Activated T-cell treated with anti-CD3 and anti-CD28 coated beads for 24 hours (primary cell): ENCODE measurements at places on chromosomes 2 and 18.

DNA sequence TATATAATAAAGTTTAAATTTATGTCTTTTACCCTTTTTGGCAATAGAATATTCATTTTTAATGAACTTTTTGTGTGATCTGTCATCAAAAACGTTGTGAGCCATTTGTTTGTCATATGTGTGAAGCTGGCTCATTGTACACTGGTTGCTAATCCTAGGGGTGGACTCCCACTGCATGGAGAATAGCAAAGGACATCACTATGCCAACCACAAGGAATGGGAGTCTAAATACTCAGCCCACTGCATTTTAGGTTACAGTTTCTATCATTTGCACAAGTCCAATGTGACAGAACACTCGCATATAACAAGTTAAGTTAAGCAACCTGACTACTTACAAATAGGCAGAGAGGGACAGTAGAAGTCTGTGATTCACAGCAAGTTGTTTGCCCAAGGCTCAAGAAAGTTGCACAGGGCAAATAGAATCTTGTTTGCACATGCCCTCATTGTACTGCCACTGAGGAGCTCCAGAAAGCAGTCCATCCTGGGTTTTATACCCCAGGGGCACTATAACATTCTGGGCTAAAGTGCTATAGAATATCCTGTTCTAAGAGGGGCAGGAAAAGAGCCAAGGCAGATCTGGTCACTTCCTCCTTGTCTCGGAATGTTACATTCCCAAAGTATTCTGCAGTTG is 545.9 kb upstream of the GCFC2 start:
- DNase-seq, result no peak

- DNase-seq, result no peak
These were observed 221.0 kb downstream of the SLC8A1 start for GRCh38 chr2:40230707-40231432.

DNA sequence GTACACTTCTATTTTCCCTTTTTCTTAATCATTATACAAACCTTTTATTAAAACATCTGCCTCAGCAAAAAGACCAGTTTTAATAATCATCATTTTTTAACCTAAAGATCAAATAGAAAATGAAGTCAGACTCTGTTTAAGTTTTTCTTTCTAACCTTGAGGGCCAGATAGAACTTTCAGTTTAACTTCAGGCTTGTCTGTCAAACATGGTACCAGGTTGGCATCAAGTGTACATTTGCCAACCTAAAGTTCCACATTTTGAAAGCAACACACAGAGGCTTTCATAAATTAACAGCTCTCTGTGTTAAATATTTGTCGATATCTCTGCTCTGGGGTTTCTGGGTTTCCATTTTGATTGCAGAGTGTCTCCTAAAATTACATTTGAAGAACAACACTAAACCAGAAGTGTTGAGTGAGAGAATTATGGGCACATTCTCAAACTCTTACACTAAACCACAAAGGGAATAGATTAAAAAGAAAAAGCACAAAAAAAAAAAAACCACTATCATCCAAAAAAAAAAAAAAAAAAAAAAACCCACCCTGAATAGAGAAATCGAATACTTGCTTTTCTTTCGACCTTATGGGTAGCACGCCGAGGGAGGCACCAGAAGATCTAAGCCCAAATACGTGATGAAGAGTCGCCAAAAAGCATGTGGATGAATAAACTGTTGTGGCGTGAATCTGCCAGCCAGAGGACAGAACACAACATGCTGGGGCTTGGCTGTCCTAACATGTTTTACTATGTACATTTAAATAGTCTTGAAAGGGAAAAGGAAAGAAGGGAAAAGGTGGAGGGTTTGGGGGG is 166.2 kb downstream of the TCF4 start:
- no peak for DNase-seq

GRCh38 chr18:14930076-14930475 is 182.1 kb downstream of the ANKRD30B start:
- no peak for DNase-seq

- no peak for DNase-seq
These were observed 288.2 kb downstream of the CTNNA2 start for GRCh38 chr2:79801082-79801481.

GRCh38 chr18:48826806-48827205 is 124.0 kb downstream of the SMAD7 start:
- DNase-seq, result no peak

DNA sequence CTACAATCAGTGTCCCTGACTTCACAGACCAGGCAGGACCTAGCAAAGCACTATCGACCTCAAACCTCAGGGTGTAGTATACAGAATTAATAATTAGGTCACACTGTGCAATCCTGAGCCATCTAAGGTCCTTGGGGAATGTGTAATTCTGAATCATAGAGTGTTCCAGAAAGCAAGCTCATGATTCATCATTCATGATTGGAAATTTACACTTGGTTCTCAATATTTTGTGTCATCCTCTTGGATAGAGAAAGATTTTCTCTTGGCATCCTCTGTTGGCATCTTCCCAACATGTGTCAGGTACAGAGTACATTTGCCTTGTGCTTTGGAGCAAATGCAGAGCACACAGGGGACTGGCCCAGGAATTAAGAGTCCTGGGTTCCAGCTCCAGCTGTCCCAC is 245.0 kb upstream of the NT5C1B start:
- no peak for DNase-seq

DNA sequence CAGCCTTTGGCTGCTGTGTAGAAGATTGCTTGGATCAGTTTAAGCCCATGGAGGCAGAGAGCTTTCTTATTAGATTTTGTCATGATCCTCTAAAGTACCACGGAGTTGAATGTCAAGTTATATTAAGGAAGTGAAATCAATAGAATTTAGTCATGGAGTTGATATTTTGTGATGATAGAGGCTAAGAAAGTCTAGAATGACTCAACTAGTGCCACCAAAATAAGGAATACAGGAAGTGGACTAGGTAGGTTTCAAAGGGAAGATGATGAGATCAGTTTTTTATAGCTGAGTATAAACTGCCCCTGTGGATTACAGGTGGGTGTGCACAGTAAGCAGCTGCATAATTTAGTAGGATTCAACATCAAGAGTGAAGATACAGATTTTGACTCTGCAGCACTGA is 25.2 kb downstream of the FBXO36 start:
- DNase-seq, result no peak

DNA sequence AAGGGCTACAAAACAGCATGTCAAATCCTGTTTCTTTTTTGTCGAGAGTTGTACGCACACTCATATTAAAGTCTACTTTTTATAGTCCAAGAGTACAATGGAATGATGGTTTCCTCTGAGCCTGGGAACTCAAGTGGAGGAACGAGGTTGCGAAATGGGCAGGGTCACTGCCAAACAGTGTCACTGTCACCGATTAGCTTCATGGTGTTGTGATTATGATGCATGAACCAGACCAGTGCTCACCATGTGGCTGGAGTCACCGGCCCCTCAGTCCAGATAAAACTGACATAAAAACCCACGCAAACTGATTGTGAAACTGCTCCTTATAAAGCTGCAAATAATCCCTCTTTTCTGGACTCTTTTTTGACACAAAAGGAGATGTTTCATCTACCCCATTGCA is 122.0 kb downstream of the COPS8 start:
- no peak for DNase-seq

DNA sequence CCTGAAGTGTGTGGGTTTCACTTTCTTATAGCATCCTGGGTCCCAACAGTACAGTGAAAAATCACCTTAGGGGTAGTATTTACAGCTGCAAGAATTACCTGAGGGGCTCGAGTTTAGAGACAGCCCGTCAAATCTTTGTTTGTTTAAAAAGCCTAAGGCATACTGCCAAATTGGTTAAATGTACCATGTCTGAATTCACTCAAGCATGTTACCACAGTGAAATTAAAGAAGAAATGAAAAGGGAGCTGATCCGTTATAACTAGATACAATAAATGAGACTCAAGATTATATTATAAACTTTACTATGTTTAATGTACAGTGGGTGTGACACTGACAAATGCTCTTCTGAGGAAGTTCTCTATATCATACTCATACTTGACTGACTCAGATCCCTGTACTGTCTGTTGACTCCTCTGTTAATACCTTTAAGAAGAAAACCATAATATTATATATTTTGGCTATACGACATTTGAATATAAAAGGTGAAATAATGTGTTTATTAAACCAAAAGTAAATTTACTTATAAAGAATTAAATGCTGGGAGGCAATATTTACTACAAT is 107.3 kb downstream of the TMEFF2 start:
- DNase-seq, result no peak

DNA sequence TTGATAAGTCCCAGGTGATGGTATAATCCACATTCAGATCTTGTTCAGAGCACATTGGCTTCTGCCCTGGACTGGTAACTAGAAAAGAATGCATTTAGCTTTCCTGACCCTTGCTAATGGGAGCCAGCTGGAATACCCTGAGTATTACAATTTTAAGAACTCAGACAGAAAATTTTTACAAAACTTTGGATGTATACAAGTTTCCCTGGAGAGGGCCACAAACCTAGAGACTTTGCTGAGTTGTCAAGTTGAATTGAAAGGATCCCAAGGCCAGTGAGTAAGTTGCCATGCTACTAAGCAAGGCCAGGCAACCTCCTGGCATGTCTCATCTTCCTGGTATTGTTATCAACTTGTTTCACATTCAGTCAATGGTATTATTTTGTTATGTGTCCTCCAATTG is 20.0 kb upstream of the NABP1 start:
- DNase-seq, result no peak

GRCh38 chr2:85584354-85584856 is at the start of gene VAMP5:
Gene VAMP5 (plus strand): TSS chr2:85584431. CDS start chr2:85584491, 60 bp downstream.
- DNase-seq, result no peak

DNA sequence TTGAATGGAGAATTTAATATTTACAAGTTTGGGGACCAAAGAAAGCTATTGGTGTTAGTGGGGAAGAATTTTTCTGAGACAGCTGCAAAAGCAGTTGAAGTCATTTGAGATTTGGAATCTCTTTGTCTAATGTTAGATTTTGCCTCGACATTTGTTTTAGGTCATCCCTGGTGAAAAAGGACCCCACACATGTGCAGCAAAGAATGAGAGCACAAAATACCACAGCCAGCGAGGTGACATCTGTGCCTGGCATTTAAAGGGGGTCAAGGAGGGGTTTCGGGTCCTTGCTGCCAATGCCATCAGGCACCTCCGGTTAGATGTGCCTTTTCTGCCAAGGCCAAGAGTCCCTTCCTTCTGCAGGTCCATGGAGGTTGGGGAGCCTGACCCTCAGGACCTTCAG is 173.3 kb downstream of the TRIB2 start:
- no peak for DNase-seq
